Left forelimb (tissue), 1 donor: ENCODE measurements at places on chromosomes 5 and 9.

GRCh38 chr9:136645903-136646754 is 16.6 kb upstream of the EGFL7 start:
- DNase-seq = no peak

- no peak for DNase-seq
These were observed 119.9 kb downstream of the ADAMTS2 start for GRCh38 chr5:179225387-179225786.

GRCh38 chr5:172556262-172556661 is 84.8 kb upstream of the NEURL1B start:
- DNase-seq = no peak

DNA sequence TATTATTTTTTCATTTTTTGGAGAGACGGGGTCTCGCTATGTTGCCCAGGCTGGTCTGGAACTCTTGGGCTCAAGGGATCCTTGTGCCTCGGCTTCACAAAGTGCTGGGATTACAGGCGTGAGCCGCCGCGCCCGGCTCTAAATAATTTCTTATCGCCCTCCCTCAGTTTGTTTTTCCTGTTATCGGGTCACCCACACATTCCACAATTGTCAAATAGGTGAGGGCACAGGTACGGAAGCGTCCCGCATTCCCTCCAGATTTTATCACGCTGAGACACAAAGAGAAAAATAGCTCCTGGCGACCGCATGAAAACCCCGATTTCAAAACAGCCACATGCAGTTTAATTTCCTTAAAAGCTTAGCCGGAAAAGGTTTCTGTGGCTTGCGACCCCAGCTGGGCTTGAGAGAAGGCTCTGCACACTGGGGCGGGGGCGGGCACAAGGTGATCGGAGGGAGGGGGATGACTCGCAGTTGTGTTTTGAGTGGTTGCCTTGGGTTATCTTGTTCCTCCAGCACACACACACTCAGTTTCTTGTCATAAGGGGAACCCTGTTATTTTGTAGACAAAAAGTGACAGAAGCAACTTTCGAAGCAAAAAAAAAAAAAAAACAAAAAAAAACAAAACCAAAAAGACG is 717 bp upstream of the IQGAP2 start:
- no peak for DNase-seq

DNA sequence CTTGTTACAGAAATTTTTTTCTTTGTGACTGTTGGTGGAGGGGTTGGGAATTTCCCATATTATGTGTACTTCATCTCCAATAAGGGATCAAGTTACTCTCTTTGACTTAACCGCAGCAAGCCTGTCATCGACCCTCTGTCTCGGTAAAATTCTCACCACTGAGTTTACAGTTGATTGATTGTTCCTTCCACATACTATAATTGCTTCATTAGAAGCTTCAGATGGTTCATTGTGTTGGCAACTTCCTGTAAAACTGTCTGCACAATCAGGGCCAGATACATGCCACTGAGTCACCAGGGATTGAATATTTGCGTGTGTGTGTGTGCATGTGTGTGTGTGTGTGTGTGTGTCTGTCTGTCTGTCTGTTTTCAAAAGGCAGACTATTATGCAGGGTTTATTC is 176.6 kb downstream of the ZNF462 start:
- DNase-seq = no peak

GRCh38 chr9:114746591-114747346 is 59.1 kb downstream of the TNFSF15 start:
- no peak for DNase-seq

GRCh38 chr5:82873452-82873851 is 203.7 kb downstream of the TMEM167A start:
- DNase-seq = no peak

- no peak for DNase-seq
These were observed 1006.4 kb upstream of the CTNND2 start for GRCh38 chr5:12910641-12911040.

GRCh38 chr5:155044591-155044990 is 31.0 kb downstream of the KIF4B start:
- no peak for DNase-seq

DNA sequence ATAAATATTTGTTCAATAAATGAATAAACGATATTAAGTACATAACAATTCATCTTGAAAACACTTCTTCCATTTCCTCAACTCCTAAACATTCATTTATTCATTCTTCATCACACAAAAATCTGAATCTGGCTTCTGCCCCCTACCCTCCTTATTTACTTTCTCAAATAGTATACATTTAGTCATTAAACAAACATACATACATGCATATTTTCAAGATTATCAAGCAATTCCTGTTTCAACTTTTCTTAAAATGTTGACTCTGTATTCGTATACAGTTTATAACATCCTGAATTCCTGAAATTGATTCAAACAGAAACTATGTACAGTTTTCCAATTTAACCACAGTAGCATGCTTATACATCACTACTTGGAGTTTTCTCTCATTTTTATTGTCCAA is 129.0 kb downstream of the MUSK start:
- no peak for DNase-seq

- peak; percentile 74 for DNase-seq
These were observed 46.8 kb upstream of the RNF20 start for GRCh38 chr9:101486693-101487442.

GRCh38 chr5:139984816-139985215 is 58.3 kb downstream of the NRG2 start:
- DNase-seq = no peak

DNA sequence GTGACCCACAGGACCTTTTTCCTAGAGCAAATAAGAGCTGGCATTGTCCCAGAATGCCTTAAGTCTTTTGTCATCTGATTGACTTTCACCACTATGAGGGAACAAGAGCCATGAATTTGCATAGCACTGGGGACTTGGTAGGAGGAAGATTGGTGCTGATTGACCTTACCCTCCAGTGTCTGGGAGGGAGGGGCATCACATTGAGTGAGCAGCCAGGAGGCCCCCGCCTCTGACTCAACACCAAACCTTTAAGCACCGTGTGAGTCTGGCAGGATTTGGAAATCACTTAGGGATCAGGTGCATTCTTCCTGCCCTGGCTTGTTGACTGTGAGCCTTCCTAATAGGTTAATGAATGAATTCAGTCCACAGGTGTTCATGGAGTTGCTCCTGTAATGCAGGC is 40.7 kb downstream of the WNK2 start:
- no peak for DNase-seq

- DNase-seq = no peak
These were observed 166.3 kb upstream of the ZNF608 start for GRCh38 chr5:124912638-124913328.

GRCh38 chr9:20684875-20685696 is 1.0 kb downstream of the FOCAD start:
- no peak for DNase-seq

DNA sequence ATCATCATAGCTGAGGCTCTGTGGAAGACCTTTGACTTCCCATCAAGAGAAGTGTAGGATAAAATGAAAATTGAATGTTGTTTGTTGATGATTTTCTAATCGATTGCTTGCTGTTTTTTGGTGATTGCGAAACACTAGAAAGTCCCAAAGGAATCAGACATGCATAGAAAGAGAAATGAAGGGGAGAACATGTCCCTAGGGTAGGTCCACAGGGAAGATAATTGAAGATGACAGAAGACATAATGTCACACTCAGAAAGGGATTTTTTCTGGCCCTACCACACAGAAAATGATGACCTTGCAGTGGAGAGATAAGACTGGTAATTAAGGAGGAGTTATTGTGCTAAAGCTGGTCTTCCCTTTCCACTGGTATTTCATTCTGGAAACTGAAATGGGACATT is 62.8 kb downstream of the INSYN2B start:
- DNase-seq = no peak

GRCh38 chr9:69370430-69370829 is 45.4 kb downstream of the ENTREP1 start:
- DNase-seq = no peak

- DNase-seq = no peak
These were observed 12.0 kb upstream of the HTR4 start for GRCh38 chr5:148666353-148666752.
